ENCODE measurements at places on chromosomes 11 and 22. TPM values are rescaled to one million over a fixed set of nuclear protein-coding genes. Genes with fewer than 3 reads are reported as not detected.

The F2 gene
- not detected for total RNA-seq

DNA sequence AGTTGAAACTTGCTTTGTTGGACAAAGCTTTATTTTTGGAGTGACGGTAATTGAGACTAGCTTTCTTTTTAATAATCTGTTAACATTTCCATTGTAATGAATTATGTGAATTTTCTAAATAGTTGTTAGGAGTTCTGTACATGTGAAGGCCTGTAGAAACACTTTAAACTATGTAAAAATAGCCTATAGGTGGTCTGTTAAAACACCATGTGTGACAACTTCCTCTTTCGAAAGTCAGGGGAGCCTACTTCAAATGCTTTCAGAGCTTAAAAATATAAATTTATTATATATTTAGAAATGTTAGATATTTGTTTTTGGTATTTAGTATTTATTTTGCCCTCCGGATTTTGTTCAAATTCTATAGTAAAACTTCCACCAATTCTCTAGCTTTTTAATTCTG lies 28.7 kb downstream of the DDIAS start:
- no peak for DNase-seq

DNA sequence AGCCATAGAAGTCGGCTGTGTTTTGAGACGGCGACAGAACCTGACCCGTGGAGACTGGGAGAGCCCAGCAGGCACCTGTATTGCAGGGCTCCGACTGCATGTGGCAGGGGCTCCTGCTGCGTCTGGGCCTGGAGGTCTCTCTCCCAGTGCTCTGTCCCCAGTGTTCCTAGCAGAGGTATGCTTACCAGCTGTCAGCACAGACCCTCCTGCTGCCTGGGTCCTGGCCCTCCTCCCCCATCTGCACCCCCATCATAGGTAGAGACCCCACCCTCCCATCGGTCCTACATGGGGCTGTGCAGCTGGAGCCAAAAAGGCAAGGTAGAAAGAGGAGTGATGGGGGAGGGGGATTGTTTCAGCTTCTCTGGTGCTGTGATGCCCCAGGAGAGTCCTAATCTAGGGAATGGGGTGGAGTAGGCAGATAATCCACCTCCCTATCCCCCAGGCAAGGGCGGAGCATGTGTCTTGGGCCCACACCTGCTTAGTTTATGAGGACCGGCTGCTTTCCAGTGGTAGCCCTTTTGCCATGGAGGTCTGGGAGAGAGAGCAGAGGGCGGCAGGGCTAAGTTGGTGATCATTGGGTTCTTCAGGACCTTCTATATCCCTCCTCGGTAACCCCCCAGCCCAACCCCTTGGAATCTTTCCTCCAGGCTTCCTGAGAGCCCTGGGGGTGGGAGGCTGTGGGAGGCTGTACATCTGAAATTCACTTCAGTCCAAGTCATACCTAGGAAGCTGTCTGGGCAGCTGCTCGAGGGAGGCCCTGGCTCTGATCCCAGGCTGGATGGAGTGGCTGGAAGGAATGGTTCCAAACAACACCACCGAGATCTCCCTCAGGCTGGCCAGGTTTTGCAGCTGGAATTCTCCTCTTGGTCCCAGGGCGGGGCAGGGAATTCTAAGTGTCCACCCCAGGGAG lies 5.3 kb downstream of the SLC7A4 start:
- peak; percentile 40 for DNase-seq

- no peak for DNase-seq
These were observed 40.8 kb upstream of the SCN3B start for GRCh38 chr11:123695231-123695630.
